ENCODE measurements at places on chromosomes 7 and 10. TPM values are rescaled to one million over a fixed set of nuclear protein-coding genes. Genes with fewer than 3 reads are reported as not detected.

Gene ANTXRL
- total RNA-seq, result 0.39 TPM

Gene KIN
- total RNA-seq, result 11.4 TPM

Gene PDK4
- total RNA-seq, result 22.2 TPM

Gene SLC26A4
- total RNA-seq, result 0.11 TPM

Gene TRPV6
- total RNA-seq, result not detected

Gene SLC16A12
- 0.21 TPM for total RNA-seq

Gene PSMA2
- total RNA-seq, result 197 TPM

Gene DHTKD1
- total RNA-seq, result 8.7 TPM

Gene FAM171A1
- total RNA-seq, result 22.6 TPM

Gene SPOCK2
- 0.45 TPM for total RNA-seq

Gene SAP25
- 0.48 TPM for total RNA-seq

Gene PLEKHS1
- total RNA-seq, result 0.06 TPM

Gene TEX36
- total RNA-seq, result not detected

Gene OPN1SW
- total RNA-seq, result not detected

Gene DNMBP
- 27.3 TPM for total RNA-seq

Gene GIMAP5
- 0.08 TPM for total RNA-seq

Gene ELFN1
- 0.23 TPM for total RNA-seq

Gene LRRC61
- total RNA-seq, result not detected

Gene GRID2IP
- total RNA-seq, result not detected

Gene PRKAR2B
- total RNA-seq, result 2.8 TPM

Gene PAPSS2
- total RNA-seq, result 17.3 TPM

Gene UTF1
- not detected for total RNA-seq

Gene TUBGCP2
- total RNA-seq, result 39.5 TPM

Gene STRIP2
- total RNA-seq, result 6.5 TPM

Gene SFTPD
- 0.20 TPM for total RNA-seq

Gene NAT16
- total RNA-seq, result 0.15 TPM

Gene TRIM50
- not detected for total RNA-seq

Gene SYT15B
- 2.1 TPM for total RNA-seq

Gene FAM25A
- total RNA-seq, result not detected

Gene CPEB3
- 0.32 TPM for total RNA-seq

Gene NKX1-2
- total RNA-seq, result not detected

Gene ACSM6
- not detected for total RNA-seq

Gene ZKSCAN5
- 9.3 TPM for total RNA-seq

Gene LRRTM3
- total RNA-seq, result not detected

Gene CARD11
- total RNA-seq, result 1.5 TPM

Gene HOXA13
- 1.7 TPM for total RNA-seq

Gene SPDYE2B
- total RNA-seq, result not detected

Gene CYP3A4
- total RNA-seq, result not detected

Gene GAD2
- not detected for total RNA-seq

Gene CHN2
- 0.35 TPM for total RNA-seq

Gene CHAT
- not detected for total RNA-seq

Gene PON3
- total RNA-seq, result 38.1 TPM

Gene PRF1
- total RNA-seq, result not detected

Gene PON1
- total RNA-seq, result 1.0 TPM

Gene TNS3
- total RNA-seq, result 74.7 TPM

Gene PTN
- total RNA-seq, result not detected

Gene PPP1R17
- not detected for total RNA-seq

Gene LSM5
- 106 TPM for total RNA-seq

Gene COL13A1
- 0.23 TPM for total RNA-seq

Gene SLC39A12
- not detected for total RNA-seq

Gene AEBP1
- not detected for total RNA-seq

Gene TSPAN12
- total RNA-seq, result 0.59 TPM

Gene FAM25G
- 1.1 TPM for total RNA-seq

Gene RADIL
- 2.7 TPM for total RNA-seq
